ENCODE measurements at places on chromosomes 12 and 14.

DNA sequence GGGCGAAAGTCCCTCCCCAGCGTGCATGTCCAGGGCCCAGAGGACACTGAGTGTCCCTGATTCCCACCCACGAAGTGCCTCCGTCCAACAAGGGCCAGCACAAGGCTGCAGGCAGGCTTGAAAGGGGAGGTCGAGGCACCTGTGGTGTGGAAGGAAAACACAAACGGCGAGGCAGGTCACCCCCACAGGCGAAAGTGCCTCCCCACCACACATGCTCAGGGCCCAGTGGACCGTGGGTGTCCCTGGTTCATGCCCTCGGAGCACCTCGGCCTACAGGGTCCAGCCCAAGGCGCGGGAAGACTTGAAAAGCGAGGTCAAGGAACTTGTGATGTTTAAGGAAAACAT, 370.4 kb downstream of the ALG10 start:
- no peak for DNase-seq

- no peak for DNase-seq
Measured at GRCh38 chr14:55254581-55254980, 16.6 kb upstream of the FBXO34 start.

DNA sequence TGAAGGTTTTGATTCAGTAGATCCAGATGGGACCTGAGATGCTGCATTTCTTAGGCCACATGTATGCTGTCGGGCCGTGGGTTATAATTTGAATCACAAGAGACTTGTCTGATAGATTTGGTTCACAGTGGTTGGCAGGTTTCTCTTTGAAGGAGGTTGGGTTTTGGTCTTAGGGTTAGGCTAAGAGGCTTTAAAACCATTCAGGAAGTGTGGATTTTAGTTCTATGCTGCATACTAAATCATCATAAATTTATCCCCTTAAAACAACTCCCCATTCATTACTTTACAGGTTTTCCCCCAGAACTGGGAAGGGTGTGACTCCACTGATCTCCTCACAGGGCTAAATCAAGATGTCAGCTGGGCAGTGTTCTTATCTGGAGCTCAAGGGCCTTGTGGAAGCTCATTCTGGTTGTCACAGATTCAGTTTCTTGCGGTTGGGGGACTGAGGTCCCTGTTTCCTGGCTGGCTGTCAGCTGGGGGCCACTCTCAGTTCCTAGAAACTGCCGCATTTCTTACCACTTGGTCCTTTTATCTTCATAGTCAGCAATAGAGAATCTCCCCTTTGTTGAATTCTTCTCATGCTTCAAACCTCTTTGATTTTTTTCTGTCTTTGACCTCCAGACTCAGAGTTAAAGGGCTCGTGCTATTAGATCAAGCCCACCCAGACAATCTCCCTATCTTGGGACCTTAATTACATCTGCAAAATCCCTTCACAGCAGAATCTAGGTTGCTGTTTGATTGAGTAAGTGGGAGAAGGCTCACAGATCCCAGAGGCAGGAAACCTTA, 20.6 kb upstream of the PCNX1 start:
- no peak for DNase-seq

DNA sequence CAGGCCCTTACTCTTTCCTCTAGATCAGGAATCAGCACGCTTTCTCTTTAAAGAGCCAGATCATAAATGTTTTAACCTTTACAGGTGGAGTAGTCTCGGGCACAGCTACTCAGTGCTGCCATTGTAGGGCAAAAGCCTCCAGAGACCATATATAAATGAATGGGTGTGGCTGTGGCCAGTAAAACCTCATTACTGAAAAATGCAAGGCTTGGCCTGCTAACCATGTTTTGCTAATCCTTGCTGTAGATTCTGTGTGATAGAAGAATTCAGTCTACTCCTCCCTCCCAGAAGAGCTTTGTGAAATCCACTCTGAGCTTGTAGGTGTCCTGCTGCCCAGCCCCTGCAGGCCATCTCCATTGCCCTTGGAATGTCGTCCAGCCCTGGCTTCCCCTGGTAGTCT, 58.1 kb downstream of the HSP90AA1 start:
- no peak for DNase-seq

GRCh38 chr14:38710881-38711280, 392.2 kb downstream of the SEC23A start:
- no peak for DNase-seq

- no peak for DNase-seq
Measured at GRCh38 chr12:130672089-130672820, 43.8 kb downstream of the RIMBP2 start.
